Activated T-helper 1 cell treated with anti-CD3 and anti-CD28 coated beads, Interleukin-12 subunit alpha, Interleukin-12 subunit beta, Interleukin-2, Interleukin-4 antibody, amounts not matched to agents 30 ng/mL and 10 ng/mL and 1 ng/mL, durations not matched to agents 14 hours and 24 hours and 36 hours (primary cell): ENCODE measurements at places on chromosomes 11 and 22.

- no peak for DNase-seq
- peak overlapping the region; percentile 30 for H3K27ac ChIP-seq
- H3K4me3 ChIP-seq, result no peak overlapping the region
Measured at GRCh38 chr11:12090761-12091258, 19.6 kb upstream of the MICAL2 start.

GRCh38 chr22:28983788-28984441 is 77.7 kb downstream of the C22orf31 start:
- H3K27me3 ChIP-seq, result peaks cover 23% of the 10 kb centered on the region
- DNase-seq, result no peak

DNA sequence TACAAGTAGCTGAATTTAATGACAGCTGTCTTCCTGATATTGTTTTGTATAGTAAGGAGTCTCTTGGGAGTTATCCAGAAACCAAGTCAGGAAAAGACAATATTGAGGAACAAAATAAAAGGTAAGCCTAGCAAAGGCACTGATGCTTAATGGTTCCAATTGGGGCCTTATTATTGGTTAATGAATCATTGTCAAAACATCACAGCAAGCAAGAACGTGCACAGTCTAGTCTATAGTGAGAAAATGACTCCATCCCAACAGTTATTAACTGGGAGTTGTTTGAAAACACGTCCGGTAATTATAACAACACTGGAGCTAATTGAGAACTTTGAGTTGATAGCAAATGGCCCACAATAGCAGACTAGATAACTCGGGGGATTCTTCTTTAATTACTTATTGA is 17.7 kb downstream of the BSX start:
- no peak for DNase-seq
- H3K27me3 ChIP-seq, result peaks cover 16% of the 10 kb centered on the region
- H3K4me3 ChIP-seq, result no peak overlapping the region

- H3K4me3 ChIP-seq, result no peak overlapping the region
- peaks cover 18% of the 10 kb centered on the region for H3K27me3 ChIP-seq
- H3K27ac ChIP-seq, result no peak overlapping the region
- H3K4me1 ChIP-seq, result no peaks in the 10 kb centered on the region
- no peak for DNase-seq
Measured at GRCh38 chr22:48141301-48141700, 1378.9 kb downstream of the TBC1D22A start.

DNA sequence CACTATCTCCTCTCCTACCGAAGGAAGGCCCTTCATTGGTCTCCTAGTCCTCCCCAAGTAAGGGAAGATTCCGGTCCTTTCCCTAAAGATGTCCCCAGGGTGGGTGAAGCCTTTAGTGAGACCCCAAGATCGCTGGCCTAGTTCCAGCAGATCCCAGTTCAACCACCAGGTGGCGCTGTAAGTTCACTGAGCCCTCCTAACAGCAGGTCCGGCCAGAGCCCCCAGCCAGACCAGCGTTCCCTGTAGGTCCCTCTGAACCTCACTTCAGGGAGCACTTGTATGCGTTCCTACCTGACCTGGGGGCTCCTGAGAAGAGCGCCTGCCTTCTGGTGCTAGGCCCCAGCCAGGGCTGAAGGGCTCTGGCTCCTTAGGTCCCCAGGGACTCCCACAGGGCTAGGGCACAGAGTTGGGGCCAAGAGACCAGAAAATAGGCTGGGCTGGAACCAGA is 38.1 kb downstream of the LMO1 start:
- H3K36me3 ChIP-seq, result no peaks in the 10 kb centered on the region
- H3K27ac ChIP-seq, result peak overlapping the region; percentile 47
- H3K4me1 ChIP-seq, result peaks cover 16% of the 10 kb centered on the region
- H3K4me3 ChIP-seq, result no peak overlapping the region
- peaks cover 12% of the 10 kb centered on the region for H3K27me3 ChIP-seq

- H3K27ac ChIP-seq, result no peak overlapping the region
- DNase-seq, result no peak
- no peaks in the 10 kb centered on the region for H3K4me1 ChIP-seq
- H3K36me3 ChIP-seq, result no peaks in the 10 kb centered on the region
Measured at GRCh38 chr11:112773264-112773663, 188.0 kb upstream of the NCAM1 start.

DNA sequence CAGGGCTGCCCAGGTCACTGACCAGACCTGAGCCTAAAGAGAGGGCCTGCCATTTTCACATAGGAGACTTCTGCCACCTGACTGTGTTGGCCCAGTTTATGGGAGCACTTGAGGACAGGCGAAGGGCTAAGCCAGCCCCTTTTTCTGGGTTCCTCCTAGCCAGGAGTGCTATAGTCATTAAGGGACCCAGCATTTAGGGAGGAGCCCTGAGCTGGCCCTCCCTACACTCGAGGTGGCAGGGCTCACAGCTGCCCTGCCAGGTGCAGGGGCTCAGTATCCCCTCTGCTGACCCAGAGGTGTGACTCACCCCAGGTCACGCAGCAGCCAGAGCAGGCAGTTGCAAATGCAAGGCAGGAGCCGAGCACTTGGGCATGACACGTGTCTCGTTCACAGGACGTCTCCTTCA is 86.3 kb upstream of the CRYBB3 start:
- peaks cover 13% of the 10 kb centered on the region for H3K4me1 ChIP-seq
- DNase-seq, result no peak
- peaks cover 8% of the 10 kb centered on the region for H3K36me3 ChIP-seq
- peaks cover 2% of the 10 kb centered on the region for H3K27me3 ChIP-seq
